ENCODE measurements at places on chromosomes 7 and 10. TPM values are rescaled to one million over a fixed set of nuclear protein-coding genes. Genes with fewer than 3 reads are reported as not detected.

The VSIR gene
- 7.0 TPM for total RNA-seq

The IFIT2 gene
- 6.0 TPM for total RNA-seq

The AKR1B1 gene
- 9.7 TPM for total RNA-seq

The NUTM2B gene
- total RNA-seq = 0.40 TPM

The GTF2I gene
- 119 TPM for total RNA-seq

The ZNF365 gene
- not detected for total RNA-seq

The SPDYE16 gene
- 0.13 TPM for total RNA-seq

The CHST15 gene
- 12.8 TPM for total RNA-seq

The CPXM2 gene
- total RNA-seq = 0.45 TPM

The SEMA3C gene
- 0.86 TPM for total RNA-seq

The EPDR1 gene
- total RNA-seq = 7.9 TPM

The ASB4 gene
- 0.40 TPM for total RNA-seq

The SFRP4 gene
- 0.05 TPM for total RNA-seq

The MMD2 gene
- not detected for total RNA-seq

The GJD4 gene
- total RNA-seq = not detected

The PLEKHS1 gene
- total RNA-seq = not detected

The TCF7L2 gene
- 18.7 TPM for total RNA-seq

The OR9A2 gene
- total RNA-seq = not detected

The ADAM12 gene
- total RNA-seq = not detected

The ENO4 gene
- total RNA-seq = not detected

The PLXNA4 gene
- total RNA-seq = 0.38 TPM

The ELN gene
- total RNA-seq = 8.1 TPM

The ASAH2B gene
- total RNA-seq = 5.2 TPM

The SHLD2 gene
- 26.7 TPM for total RNA-seq

The DNAAF5 gene
- total RNA-seq = 10.0 TPM

The DYDC2 gene
- 0.48 TPM for total RNA-seq

The CALY gene
- 0.45 TPM for total RNA-seq

The SYT15B gene
- 0.83 TPM for total RNA-seq

The TET1 gene
- 0.81 TPM for total RNA-seq

The ORC5 gene
- total RNA-seq = 13.9 TPM

The CFAP70 gene
- total RNA-seq = 2.8 TPM

The FAM221A gene
- 4.2 TPM for total RNA-seq

The OR2A1 gene
- total RNA-seq = not detected

The OR6B1 gene
- not detected for total RNA-seq

The TAS2R4 gene
- total RNA-seq = 0.40 TPM

The PLXDC2 gene
- 5.0 TPM for total RNA-seq

The OR2A12 gene
- total RNA-seq = not detected

The FAM25C gene
- total RNA-seq = not detected

The C1QL3 gene
- not detected for total RNA-seq

The GIMAP7 gene
- 4.4 TPM for total RNA-seq

The WASHC2A gene
- 10.6 TPM for total RNA-seq

The INHBA gene
- 2.6 TPM for total RNA-seq

The CYP2W1 gene
- 0.08 TPM for total RNA-seq

The CDH23 gene
- total RNA-seq = 20.9 TPM
